ENCODE measurements at places on chromosomes 2 and 18.

DNA sequence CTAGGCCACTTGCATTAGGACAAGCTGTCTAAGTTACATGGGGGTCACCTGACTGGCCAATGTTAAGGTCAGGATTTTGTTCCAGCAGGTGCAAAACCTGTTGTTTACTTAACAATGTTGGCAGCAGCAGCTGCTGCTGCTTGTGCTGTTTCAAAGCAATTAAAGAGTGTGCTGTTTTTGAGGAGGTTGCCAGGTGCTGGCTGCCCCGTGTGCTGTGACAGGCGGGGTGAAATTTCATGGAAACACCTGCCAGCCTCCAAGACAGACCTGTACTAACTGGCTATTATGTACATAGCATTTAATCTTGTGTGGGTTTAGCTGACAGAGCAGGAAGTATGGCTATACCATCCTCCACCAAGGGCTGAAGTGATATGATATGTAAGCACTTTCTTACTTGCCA lies 224.9 kb downstream of the ASXL3 start:
- no peak for DNase-seq

DNA sequence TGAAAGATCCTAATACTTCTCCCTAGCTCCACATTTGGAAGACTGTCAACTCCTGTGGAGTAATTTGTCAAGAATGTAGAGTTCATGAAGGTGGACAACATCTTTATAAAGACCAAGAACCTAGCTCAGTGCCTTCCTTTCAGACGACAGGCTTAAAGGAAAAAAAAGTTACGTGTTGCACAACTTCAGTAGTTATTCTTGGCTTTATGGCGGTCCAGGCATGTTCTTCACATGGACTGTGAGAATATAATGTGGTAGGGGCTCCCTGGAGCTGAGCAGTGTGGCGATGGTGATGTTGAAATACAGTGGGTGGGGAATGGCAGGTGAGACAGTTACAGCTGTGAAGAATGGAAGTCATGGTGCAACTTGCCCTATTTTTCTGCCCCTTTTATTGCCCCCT lies 3.9 kb downstream of the TAF1B start:
- no peak for DNase-seq

GRCh38 chr2:199495147-199495546 lies 37.4 kb upstream of the SATB2 start:
- DNase-seq: no peak

DNA sequence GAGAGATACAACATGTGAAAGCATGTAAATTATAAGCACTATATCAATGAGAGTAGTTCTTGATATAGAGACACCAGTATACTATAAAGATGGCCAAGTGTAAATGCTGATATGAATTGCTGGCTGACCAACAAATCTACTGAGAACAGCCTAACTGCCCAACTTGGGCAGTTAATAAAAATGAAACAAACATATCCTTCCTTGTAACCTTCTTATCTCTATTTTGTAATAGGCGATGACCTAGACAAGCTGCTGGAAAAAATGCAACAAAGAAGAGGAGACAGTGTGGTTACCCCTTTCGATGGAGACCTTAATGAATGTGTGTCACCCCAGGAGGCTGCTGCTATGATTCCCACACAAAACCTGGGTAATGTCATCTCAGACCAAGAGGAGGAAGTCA lies 148.7 kb downstream of the ESCO1 start:
- no peak for DNase-seq

DNA sequence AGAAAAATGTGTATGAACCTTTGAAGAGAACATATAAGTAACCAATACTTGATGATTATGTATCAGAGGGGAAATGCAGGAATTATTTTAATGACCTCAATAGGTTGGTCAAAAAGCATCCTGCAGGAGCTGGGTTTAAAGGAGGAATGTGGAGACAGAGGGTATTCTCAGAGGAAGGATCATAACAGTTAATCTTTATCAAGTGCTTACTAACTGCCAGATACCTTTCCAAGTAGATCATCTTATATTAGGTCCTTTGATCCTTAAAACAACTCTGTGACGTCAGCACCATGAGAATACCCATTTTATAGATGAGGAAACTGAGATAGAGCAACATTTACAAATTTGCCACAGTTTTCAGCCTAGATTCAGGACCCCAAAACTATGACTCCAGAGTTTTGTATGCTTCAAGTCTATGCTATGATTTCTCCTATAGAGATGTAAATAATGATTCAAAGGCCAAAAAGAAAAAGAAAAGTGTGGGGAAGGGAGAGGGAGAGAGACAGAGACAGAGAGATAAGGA lies 3.0 kb downstream of the RFTN2 start:
- DNase-seq: no peak

GRCh38 chr2:102253140-102253752 lies 58.1 kb upstream of the IL1RL1 start:
- DNase-seq: no peak

DNA sequence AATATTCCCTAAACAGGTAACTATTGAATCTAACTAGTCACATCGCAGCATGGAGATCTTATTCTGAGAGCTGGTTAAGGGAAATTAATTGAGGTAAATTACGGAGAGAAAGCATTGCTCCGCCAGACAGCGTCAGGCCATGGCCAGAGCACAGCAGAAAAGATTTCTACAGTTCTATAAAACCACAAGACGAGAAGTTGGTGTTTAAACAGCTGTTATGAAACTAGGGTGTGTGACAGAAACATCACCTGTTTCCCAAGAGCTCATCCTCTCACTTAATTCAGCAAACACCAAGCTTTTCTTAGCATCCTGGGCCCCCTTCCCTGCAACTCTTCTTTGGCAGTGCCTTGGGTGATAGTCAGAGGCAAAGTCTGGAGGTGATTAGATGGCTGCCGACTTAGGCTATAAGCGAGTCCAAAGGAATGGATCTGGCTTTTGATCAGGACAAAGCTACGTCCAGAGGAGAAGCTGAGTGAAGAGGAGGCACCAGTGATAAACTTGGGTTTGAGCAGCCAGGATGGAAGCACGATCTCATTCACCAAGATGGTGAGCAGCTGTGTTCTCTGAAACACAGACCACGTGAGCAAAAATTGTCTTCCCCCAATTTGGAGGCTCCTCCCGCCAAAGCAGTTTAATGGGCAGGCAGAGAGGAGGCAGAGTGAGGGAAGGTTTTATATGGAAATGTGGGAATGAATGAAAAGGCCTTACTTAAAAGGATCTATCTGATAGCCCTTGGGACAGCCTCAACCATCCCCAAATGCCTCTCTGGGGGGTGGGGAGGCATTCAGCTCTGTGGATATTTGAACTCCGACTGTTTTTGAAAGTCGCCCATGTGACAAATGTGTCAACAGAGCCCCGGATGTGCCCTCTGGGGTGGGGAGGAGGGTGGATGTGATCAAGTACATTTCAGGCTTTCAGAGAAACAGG lies 57.8 kb downstream of the PKDCC start:
- DNase-seq: no peak

All from cerebellar nuclear complex (tissue), 1 donor.